T47D (cell line): ENCODE measurements at places on chromosomes 1 and 21.

DNA sequence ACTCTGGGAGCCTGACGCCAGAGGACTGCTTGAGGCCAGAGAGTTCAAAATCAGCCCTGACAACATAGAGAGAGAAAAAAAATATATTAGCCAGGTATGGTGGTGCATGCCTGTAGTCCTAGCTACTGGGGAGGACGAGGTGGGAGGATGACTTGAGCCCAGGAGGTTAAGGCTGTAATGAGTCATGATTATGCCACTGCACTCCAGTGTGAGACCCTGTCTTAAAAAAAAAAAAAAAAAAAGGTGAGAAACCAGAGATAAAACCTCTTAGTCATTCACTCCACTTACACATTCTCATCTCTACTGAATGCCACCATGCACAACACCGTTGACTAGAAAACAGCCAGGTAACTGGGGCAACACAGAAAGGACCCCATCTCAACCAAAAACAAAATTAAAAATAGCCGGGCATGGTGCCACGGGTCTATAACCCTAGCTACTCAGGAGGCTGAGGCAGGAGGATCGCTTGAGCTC is 178.1 kb downstream of the SLC45A1 start:
- DNase-seq = no peak

DNA sequence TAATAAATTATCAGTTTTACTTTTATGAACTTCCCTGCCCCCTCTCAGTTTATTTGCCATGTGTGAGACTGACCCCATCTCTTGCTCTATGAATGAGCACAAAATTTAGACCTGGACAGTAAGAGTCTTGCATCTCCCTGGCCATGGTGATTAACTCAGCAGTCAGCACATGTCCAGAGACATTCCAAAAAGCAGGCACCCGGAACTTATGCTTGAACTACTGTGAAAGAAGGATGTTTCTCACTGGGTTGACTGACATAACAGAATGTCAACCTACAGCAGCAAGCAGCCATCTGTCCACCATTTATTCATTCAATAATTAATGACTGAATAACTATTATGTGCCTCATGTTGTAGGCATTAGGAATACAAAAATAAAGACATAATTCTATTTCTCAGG is 11.3 kb upstream of the SEC16B start:
- no peak for DNase-seq

DNA sequence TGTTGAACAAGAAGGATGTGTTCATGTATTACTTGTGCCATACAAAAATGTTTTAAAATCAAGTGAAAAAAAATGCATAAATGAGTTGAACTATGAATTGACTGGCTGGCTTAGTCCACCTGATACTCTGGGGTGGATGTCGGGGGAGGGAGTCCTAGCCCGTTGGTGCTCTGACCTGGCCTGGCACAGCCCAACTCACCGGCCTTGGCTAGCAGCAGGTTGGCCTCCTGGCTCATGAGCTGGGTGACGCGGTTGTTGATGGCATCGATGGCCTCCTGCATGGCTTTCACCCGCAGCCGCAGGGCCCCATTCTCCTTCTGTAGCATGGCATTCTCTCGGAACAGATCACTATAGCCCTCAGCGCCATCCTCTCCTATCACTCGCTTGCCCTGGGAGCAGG is 21.6 kb downstream of the KIF21B start:
- DNase-seq = no peak

- DNase-seq = no peak
Measured at GRCh38 chr21:44303490-44303981, 3.7 kb downstream of the PFKL start.

DNA sequence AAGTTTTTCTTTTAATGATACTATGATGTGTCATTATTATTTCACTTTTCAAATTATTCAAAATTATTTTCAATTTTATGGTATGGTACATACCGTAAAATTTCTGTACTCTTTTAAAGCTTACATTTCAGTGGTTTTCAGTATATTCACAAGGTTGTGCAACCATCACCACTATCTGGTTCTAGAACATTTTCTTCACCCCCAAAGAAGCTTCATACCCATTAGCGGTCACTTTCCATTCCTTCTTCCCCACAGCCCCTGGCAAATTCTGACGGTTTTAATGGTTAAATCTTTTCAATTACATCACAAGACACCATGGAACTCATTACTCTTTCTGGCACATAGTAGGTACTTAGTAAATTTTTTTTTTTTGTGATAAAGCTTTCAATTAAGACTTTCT is 22.8 kb upstream of the ATP5PO start:
- DNase-seq = no peak
